ENCODE measurements at places on chromosomes 2 and 18.

- DNase-seq, result no peak
Observed at GRCh38 chr18:70085641-70086040, 119.8 kb downstream of the RTTN start.

DNA sequence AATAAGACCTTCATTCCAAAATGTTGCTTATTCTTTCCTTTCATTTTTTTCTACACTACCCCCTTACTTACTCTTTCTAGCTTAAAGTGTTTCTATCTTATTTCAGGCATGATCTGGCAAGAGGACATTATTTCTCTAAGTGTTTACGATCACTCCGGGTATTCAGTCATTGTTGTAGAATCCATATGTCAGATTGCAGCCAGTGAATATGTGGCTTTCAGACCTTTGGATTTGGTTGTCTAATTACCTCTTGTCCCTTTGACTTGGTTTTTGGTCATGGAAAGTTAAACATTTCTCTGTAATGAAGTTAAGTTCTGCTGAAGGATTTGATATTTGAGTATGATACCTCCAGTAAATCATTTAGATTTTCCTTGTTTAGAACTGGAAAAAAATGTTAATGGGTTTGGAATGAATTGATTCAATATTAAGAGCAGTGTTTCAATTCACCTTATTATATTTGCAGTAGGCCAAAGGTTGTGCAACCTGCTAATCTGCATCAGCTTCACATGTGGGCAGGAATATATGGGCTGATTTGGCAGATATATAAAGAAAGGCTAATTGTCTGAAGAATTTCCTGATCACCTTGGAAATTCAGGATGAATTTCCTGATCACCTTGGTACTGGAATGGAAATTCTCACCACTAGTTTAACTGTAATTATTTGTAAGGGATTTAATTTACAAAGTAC is 154.9 kb downstream of the PRPF40A start:
- DNase-seq, result no peak

DNA sequence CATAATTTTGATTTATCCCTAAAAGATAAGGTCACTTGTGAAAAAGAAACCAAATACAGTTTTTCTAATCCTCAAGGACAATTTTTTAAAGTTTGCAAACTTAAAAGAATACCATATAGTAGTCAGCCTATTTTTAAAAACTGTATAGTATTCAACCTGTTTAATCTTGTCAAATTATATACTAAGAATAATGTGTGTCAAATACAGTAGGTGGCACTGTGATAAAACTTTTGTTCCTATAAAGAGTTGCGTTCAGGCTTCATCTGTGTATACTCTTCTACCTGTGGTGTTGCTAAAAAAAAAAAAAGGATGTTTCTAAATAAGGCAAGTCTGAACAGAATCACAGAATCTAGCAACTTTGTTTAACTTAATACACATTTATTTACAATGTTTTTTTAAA is 68.6 kb downstream of the CCDC138 start:
- DNase-seq, result no peak

GRCh38 chr2:185862657-185863398 is 124.2 kb downstream of the FSIP2 start:
- no peak for DNase-seq

DNA sequence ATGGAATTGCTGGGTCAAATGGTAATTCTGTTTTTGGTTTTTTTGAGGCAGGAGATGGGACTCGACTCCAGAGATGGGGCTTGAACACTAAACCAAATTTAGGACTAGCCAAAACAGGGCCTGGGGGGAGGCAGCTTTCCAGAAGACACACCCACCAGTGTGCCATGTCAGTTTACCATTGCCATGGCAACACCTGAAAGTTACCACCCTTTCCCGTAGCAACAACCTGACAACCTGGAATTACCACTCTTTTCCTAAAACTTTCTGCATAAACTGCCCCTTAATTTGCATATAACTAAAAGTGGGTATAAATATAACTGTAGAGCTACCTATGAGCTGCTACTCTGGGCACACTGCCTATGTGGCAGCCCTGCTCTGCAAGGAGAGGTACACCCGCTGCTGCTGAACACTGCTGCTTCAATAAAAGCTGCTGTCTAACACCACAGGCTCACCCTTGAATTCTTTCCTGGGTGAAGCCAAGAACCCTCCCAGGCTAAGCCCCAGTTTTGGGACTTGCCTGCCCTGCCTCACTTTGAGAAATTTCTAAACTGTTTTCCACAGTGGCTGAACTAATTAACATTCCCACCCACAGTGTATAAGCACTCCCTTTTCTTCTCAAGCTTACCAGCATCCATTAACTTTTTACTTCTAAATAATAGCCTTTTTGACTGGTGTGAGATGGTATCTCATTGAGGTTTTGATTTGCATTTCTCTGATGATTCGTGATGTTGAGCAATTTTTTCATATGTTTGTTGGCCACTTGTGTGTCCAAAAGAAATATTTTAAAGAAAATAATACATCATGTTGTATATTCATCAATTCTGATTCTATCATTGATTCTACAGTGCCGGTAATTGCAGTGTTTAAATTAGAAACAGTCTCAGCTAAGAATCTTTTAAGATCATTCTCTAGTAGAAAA is 10.6 kb downstream of the CDK15 start:
- DNase-seq, result no peak

DNA sequence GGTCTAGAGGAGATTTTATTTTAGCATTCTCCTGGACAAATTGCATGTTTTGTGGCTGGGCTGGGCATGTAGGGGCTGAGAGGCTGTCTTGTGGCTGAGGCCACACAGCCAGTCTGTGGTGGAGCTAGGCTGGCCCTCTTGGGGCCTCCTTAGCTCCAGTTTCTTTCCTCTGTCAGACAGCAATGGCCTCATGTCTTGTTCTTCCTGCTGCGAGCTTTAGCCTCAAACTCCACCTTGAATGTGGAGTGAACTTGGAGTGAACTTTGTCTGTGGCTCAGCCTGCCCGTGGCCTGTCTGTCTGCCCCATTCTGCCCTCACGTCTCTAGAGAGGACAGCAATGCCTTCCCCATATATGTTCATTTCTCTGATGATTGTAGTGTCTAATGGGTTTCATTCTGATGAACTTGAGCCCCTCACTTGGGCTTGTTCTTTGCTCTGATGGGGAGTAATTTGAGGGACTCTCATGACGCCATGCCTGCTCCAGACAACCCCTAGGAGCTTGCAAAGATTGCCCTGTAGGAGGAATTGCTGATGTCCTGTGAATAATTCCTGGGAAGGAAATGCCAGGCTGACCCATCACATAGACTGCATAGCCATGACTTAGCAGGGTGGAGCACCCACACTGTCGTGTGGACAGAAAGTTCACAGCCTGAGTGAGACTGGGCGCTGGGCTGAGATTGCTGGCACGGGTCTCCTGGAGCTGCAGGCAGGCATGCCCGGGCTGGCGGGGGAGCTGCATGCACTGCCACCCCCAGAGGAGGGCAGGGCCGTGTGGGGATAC is 42.6 kb downstream of the ASAP2 start:
- DNase-seq, result no peak

- no peak for DNase-seq
Observed at GRCh38 chr2:13030606-13031005, 313.9 kb downstream of the TRIB2 start.

- DNase-seq, result no peak
Observed at GRCh38 chr2:24819442-24820174, 26.4 kb downstream of the CENPO start.

DNA sequence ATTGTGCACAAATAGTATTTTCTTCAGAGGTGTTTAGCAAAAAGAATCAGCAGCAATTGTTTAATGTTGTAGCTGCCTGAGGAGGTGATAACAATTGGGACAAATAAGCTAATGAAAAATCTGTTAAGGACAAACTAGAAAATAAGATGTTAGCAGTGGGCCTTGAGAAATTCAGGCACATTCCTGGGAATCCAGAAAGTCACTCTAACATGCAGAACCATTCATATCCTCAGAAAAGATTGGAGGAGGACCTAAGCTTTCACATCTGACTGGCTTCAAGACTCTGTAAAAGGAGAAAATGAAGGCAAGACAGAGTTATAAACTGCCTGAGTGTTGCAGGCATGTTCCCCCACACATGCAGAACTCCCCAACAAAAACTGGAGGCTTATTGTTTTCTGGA is 353.5 kb upstream of the RGPD4 start:
- DNase-seq, result no peak

GRCh38 chr2:147845411-147845971 is 662 bp downstream of the ACVR2A start:
- no peak for DNase-seq

DNA sequence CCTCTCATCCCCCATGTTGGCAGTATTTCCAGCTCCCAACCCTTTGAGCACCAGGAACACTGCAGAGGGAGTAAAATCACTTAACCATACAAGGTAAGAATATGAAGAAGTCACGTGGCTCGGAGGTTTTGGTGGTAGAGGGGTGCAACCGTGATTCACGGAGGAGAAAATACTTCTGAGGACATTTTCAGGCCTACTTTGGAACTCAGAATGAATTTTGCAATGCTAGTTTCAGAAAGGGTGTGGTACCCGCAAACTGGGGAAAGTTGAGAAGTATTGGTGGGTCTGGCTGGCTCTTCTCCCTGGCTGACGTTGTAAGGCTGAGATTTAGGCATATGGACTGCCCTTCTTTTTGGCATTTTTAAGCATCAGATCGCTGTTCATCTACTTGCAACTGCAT is 442 bp downstream of the SERPINB5 start:
- no peak for DNase-seq

DNA sequence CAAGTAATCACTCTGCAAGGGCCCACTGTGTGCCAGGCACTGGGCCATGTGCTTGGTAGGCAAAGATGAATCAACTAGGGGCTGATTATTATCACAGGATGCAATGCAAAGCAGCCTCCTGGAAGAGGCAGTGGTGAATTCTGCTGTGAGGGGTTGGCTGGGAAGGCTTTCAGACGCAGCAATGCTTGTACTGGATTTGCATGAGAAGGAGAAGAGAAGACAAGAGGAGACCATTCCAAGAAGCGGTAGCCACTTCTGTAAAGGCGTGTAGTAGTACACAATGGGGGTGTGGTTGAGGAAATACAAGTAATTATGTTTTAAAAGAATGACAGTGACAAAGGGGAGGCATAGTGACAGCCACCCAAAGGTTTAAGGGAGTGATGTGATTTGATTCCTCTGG is 502.7 kb downstream of the PLCL1 start:
- DNase-seq, result no peak

- no peak for DNase-seq
Observed at GRCh38 chr2:19505-19904, 26.8 kb downstream of the FAM110C start.

DNA sequence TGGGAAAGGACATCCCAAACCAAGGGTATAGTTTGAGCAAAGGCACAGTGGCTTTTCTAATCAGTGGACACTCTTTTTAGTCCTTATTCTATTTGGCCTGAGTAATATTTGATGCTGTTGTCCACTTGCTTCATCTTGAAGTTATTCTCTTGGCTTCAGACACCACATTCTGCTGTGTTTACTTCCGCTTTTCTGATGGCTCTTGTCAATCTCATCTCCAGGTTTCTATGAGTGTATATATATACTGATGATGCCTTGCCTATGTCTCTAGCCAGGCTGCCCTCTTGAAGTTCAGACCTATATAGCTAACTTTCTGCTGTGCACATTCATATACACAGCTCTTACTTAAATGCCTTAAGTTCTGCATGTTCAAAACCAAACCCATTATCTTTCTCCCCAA is 83.1 kb downstream of the EFEMP1 start:
- no peak for DNase-seq

DNA sequence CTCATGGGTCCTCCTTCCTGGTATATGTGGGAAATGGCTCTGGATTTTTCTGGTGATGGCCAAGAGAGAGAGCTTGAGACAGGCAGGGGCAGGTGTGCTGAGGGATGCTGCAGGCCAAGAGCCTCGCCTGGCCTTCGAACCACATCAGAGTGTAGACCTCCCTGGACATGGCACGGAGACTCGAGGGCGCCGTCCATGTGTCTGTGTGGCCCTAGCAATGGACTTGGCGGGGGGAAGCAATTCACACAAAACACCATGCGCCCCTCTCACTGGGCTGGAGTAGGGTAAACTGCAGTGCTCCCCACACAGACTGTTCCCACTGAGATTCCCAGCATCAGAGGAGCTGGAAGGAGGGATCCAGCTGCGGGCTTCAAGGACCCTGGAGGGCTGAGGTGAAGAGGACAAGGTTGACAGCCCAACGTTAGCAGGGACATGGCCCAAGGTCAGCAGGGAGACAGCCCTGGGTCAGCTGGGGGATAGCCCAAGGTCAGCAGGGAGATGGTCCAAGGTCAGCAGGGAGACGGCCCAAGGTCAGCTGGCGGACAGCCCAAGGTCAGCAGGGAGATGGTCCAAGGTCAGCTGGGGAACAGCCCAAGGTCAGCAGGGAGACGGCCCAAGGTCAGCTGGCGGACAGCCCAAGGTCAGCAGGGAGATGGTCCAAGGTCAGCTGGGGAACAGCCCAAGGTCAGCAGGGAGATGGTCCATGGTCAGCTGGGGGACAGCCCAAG is 75.4 kb upstream of the HDAC4 start:
- no peak for DNase-seq

DNA sequence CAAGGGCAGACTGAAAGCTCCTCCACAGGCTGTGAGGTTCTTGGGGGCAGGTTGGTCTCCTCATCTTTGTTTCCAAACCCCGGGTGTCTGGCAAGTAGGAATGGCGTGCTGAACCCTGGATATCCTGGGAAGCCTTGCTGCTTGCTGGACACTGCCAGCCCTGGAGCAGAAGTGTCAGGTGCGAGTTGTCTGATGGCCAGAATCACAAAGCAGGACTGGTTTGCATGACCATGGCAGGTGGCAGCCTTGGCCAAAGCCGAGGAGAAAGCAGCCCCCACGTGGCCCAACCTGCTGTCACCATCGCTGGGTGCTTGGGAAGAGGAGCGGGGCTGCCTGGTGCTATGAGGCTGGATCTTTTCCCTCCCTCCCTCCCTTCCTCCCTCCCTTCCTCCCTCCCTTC is 309.5 kb upstream of the HS6ST1 start:
- no peak for DNase-seq

GRCh38 chr2:28471701-28472236 is 24.1 kb upstream of the PLB1 start:
- DNase-seq, result no peak

DNA sequence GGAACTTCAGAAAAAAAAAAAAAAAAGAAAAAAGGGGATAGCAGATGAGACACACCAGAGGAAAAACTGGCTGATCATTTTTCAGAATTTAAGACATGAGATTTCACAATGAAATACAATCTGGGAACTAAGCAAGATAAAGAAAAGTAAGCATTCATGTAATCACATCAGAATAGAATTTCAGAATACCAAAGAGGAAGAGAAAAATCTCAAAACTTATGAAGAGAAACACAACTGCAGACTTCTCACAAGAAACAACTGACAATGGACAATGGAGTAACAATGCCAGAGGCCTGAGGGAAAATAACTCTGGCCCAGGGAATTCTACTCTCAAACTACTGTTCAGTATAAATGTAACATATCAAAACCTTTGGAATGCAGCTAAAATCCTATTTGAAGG is 13.2 kb upstream of the RRM2 start:
- DNase-seq, result no peak

- DNase-seq, result no peak
Observed at GRCh38 chr18:24381126-24381525, 16.5 kb downstream of the OSBPL1A start.

GRCh38 chr2:10889651-10890215 is 22.0 kb upstream of the KCNF1 start:
- DNase-seq, result no peak
